ENCODE measurements at places on chromosomes 6 and 20. TPM values are rescaled to one million over a fixed set of nuclear protein-coding genes. Genes with fewer than 3 reads are reported as not detected.
A peak's percentile ranks its signal among the peaks of the same experiment; 100 is the strongest.

- no peak for DNase-seq
- H3K4me3 ChIP-seq = no peak overlapping the region
- H3K4me1 ChIP-seq = no peaks in the 10 kb centered on the region
- no peak overlapping the region for H3K27ac ChIP-seq
- H3K27me3 ChIP-seq = no peaks in the 10 kb centered on the region
These were observed 134.9 kb downstream of the MMUT start for GRCh38 chr6:49328051-49328744.

GRCh38 chr20:25090492-25091429, 8.8 kb upstream of the VSX1 start:
- peaks cover 28% of the 10 kb centered on the region for H3K27me3 ChIP-seq
- no peaks in the 10 kb centered on the region for H3K4me1 ChIP-seq
- no peak overlapping the region for H3K4me3 ChIP-seq
- no peak for DNase-seq
- H3K27ac ChIP-seq = no peak overlapping the region

DNA sequence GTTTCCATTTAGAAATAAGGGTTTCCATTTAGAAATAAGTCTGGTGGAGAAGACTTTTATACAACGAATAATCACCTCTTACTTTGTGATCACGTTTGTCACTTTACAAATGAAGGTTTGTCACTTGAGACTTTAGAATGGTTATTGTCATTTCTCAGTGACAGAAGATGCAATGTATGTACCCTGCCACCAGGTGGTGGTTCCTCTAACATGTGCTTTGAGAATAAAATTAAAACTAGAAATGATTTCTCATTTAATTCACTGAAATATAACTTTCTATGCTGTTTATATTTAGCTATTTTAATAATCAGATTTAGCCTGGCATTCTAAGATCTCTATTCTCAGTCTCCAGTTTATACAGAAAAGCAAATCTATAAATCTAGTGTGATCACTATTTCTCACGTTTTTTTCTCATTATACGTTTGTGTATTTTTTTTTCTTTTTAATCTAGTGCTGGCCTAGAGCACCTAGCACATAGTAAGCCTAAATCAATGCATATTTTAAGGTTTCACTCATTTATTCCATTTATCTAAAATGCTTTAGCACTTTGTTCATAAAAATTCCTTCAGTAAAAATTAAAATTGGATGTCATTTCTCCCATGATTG, 57.4 kb upstream of the TFAP2D start:
- H3K4me3 ChIP-seq = no peak overlapping the region
- no peaks in the 10 kb centered on the region for H3K27me3 ChIP-seq
- no peak overlapping the region for H3K27ac ChIP-seq
- no peaks in the 10 kb centered on the region for H3K36me3 ChIP-seq
- DNase-seq = no peak

DNA sequence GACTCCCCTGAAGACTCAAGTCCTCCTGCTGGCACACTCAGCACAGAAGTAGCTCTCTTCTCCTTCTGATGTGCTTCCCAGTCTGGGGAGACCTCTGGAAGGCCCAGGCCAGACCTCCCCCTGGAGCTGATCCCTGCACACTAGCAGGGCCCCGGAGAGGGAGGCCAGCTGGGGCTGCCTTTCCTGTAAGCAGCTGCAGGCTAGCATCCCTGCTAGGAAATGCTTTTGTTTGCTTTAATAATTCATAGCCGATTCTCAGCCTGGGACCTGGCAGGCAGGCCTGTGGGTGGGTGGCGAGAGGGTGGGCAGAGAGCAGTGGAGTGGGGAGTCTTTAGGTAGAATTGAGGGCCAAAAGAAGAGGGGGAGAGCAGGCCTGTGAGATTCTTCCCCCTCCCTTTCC, 5.2 kb downstream of the EBF4 start:
- no peaks in the 10 kb centered on the region for H3K36me3 ChIP-seq
- no peak overlapping the region for H3K4me3 ChIP-seq
- no peak overlapping the region for H3K27ac ChIP-seq
- peak; percentile 30 for DNase-seq

DNA sequence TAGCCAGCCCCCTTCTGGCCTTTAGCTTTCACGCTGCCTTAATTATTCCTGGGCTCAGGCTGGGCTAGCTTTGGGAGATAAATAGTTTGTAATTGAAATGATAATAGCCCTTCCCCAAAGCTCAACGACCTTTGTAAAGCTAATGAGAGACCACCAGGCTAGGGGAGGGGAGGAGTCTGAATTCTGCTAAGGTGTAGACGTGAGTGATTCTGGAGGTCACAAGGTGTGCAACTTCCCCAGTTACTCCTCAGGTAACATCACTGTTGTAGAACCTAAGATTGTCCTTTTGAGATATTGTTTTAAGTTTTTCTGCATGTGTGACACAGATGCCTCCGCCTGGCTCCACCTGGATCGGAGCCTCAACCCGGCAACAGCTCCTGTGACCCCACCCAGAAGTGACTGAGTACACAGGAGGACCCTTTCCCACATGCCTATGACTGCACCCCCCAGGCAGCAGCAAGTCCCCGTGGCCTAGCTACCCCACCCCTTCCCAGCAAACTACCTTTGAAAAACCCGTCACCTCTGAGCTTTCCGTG, 5.8 kb upstream of the GPR31 start:
- H3K27me3 ChIP-seq = no peaks in the 10 kb centered on the region
- no peak overlapping the region for H3K27ac ChIP-seq
- H3K4me1 ChIP-seq = no peaks in the 10 kb centered on the region
- H3K4me3 ChIP-seq = no peak overlapping the region

- no peak overlapping the region for H3K4me3 ChIP-seq
- H3K27ac ChIP-seq = no peak overlapping the region
- DNase-seq = no peak
- H3K27me3 ChIP-seq = no peaks in the 10 kb centered on the region
- no peaks in the 10 kb centered on the region for H3K36me3 ChIP-seq
These were observed 16.5 kb upstream of the SH3BGRL2 start for GRCh38 chr6:79614326-79615305.

- no peaks in the 10 kb centered on the region for H3K4me1 ChIP-seq
- DNase-seq = no peak
- no peak overlapping the region for H3K4me3 ChIP-seq
- no peaks in the 10 kb centered on the region for H3K27me3 ChIP-seq
- no peaks in the 10 kb centered on the region for H3K36me3 ChIP-seq
These were observed 751.5 kb downstream of the EPHA7 start for GRCh38 chr6:92667843-92668242.

The SPDEF gene
- not detected for total RNA-seq

The SAMD3 gene
- total RNA-seq = not detected

The SNRPB gene
- 146 TPM for total RNA-seq

The TFAP2B gene
- 0.66 TPM for total RNA-seq
